ENCODE measurements at places on chromosomes 4 and X. TPM values are rescaled to one million over a fixed set of nuclear protein-coding genes. Genes with fewer than 3 reads are reported as not detected.

The ANKRD37 gene
- 8.6 TPM for total RNA-seq

The DMD gene
- 201 TPM for total RNA-seq

The GPR50 gene
- total RNA-seq, result not detected

The F8 gene
- 5.1 TPM for total RNA-seq

The TCEAL7 gene
- total RNA-seq, result 16.5 TPM

The PROM1 gene
- 0.10 TPM for total RNA-seq

All from chondrocyte (in vitro differentiated cells).